ENCODE measurements at places on chromosomes 4 and X.

- no peak for DNase-seq
These were observed 45.5 kb downstream of the JAKMIP1 start for GRCh38 chr4:6154875-6155274.

- DNase-seq, result no peak
These were observed 170.5 kb upstream of the PITX2 start for GRCh38 chr4:110793381-110793801.

GRCh38 chr4:86621435-86621834 is 27.3 kb downstream of the PTPN13 start:
- no peak for DNase-seq

DNA sequence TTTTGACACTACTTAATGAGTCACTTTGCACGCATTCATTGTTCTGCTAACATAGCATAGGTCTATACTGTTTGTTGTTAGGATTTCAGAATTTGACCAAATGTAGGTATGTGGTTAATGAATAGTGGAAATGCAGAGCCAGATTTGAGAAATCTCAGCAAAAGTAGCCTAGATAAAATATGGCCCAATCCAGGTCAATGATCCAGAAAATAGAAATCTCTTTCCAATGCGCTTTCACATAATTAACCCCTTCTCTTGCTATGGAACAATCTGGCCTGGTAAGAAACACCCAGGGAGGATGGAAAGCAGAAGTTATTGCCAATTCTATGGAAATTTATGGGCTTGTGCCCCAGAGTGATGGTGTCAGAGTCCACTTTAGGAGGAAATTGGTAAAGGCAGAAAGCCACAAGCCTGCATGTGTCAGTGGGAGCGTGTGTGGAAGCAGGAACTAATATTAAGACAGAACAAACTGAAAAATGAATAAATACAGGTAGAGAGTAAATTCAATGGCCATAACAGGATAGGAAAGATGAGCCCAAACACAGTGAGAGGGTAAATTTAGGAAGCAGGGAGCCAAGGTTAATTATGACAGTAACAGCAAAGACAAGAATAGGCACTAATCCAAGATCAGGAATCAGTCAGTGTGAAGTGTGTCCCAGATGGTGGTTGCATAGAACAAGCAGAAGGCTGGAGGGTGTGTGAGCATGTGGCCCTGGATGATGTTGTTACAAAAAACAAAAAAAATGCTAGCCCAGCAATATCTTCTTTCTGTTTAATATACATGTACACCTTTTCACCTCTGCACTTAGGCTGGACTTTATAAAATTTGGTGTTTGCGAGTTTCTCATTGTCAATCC is 102.9 kb downstream of the SYTL5 start:
- DNase-seq, result no peak

DNA sequence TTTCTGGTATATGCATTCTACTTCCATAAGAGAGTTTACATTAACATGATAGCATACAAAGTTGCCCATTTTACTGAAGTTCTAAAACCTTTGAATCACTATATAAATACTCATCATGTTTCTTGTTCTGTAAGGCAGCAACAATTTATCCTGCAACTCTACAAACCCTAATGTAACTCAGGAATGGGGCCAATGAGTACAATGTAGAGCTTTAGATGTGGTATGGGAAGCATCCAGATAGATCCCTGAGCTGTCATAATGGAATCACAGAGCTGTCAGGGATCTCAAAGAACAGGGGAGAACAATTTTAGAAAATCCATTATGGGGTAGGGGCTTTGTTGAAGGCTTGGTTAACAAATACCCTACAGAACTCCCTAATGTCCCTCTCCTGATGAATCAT is 88.5 kb downstream of the DCUN1D4 start:
- DNase-seq, result no peak

- DNase-seq, result no peak
These were observed 32.2 kb downstream of the LNX1 start for GRCh38 chr4:53559021-53559620.

GRCh38 chr4:159077702-159078495 is 25.0 kb upstream of the RAPGEF2 start:
- peak; percentile 44 for DNase-seq

- no peak for DNase-seq
These were observed 2.9 kb upstream of the FAT1 start for GRCh38 chr4:186726426-186727168.

- no peak for DNase-seq
These were observed 229.1 kb upstream of the FSTL5 start for GRCh38 chr4:162392946-162393345.

GRCh38 chr4:24210332-24210902 is 320.6 kb upstream of the PPARGC1A start:
- no peak for DNase-seq

DNA sequence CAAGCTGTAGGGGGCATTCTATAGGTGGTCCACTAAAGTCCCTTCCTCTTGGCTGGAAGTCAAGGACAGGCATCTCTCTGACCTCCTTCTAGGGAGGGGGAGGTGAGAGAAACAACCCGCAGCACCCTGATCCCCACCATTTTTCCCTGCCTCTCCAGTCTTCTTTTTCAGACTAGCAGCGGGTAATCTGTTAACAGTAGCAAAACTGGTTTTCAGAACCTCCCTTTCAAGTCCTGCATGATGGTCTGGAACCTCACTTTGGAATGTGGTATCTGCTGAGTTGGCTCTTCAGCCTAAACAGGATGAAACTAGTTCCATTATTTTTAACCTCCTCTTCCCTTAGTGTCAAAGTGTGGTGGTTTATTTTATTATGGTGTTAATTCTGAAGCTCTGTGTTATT is 196.0 kb downstream of the NWD2 start:
- no peak for DNase-seq

DNA sequence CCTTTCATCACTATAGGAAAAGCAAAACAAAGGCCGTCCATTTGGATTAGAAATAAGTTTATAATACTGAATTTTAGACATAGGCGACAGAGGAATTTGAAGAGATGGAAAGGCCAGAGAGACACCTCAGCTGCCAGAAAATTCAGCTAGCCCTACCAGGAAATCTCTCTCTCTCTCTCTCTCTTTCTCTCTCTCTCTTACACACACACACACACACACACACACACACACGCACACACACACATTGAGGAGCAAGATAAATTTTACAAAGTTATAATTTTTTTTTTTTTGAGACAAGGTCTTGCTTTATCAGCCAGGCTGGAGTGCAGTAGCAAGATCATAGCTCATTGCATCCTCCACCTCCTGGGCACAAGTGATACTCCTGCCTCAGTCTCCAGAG is 1.4 kb downstream of the XK start:
- DNase-seq, result no peak

DNA sequence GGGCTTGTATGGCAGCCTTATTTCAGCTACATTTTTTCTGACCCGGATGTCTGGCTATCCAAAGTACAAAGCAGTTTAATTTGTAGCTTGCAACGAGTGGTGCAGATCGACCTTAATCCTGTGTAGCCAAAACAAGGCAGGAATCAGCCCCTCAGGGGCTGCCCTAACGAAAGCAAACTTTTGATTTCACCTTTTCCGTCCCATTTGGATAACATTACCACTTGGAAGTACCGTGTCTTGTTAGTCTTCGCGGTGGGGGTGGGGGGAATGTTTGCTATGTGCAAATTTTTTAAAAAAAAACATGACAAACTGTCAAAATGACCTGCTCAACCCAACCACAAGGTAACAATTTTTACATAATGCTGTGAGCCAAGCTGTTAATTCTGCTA is 766 bp upstream of the DNAJB14 start:
- DNase-seq, result peak; percentile 15

GRCh38 chrX:20906571-20906970 is 467.6 kb upstream of the CNKSR2 start:
- no peak for DNase-seq

DNA sequence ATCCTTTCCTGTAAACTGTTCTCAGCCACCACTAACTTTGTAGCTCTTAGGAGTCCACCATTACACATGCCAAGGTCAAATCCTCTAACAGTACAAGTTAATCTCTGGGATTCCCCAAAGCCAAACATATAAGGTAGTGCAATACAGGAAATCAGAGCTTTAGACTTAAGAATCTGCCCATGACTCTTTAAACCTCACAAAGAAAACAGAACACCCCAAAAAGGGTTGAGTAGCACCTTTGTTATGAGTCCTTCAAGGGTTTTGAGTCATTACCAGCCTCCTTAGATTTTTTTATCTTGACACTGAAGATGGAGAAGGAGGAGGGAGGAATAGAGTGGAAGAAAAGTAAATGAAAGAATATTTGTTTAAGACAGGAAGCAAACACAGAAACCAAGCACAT is 243.9 kb upstream of the SPANXN1 start:
- no peak for DNase-seq

DNA sequence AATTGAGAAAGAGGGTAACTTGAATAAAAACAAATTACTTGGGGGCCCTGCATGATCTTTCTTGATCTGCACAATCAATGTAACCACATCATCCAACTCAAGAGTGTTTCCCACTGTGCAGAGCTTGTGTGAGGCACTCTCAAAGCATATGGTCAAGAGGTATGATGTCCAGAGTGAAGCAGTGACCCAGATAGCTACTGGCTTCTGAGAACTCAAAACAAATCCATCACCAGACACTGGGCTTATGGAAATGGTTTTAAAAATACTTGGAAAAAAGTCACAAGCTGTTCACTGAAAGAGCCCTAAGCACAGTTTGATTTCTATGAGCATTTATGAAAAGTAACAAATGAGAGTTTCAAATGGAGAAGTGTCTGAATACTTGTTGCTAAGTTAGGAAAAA is 361.0 kb downstream of the GRXCR1 start:
- DNase-seq, result no peak

DNA sequence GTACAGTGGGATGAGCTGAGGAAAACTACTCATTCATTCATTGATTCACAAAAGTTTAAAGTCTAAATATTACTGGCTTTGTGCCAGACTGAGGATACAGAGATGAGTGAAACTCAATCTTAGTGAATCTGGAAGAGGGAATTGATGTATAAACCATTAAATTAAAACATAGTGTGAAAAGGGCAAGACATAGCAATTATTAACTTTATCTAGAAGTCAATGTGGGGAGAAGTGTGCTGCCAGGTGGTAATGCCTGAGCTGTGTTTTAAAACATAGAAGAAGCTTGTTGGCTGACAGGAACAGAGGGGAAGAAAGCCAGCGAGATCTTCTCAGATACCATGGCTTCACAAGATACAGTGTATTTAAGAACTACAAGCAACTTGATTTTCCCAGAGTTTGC is 153.4 kb downstream of the BMPR1B start:
- no peak for DNase-seq

DNA sequence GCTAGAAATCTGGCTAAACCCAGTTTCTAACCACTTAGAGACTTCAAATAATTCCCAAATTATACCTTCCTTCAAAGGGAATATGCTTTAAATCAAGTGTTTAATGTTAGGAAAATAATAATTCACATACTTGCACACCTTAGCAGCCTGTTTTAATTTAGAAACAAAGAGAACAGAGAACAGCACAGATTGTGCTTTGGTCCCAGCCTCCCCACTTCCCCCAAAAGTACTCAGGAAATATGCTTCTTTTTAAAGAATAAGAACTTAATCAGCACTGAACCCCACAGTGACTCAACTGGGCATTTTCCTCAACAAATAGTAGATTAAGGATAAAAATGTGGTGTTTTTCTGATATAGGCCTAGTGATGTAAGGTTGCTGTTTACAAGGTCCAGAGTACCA is 295.8 kb downstream of the GBA3 start:
- DNase-seq, result no peak

DNA sequence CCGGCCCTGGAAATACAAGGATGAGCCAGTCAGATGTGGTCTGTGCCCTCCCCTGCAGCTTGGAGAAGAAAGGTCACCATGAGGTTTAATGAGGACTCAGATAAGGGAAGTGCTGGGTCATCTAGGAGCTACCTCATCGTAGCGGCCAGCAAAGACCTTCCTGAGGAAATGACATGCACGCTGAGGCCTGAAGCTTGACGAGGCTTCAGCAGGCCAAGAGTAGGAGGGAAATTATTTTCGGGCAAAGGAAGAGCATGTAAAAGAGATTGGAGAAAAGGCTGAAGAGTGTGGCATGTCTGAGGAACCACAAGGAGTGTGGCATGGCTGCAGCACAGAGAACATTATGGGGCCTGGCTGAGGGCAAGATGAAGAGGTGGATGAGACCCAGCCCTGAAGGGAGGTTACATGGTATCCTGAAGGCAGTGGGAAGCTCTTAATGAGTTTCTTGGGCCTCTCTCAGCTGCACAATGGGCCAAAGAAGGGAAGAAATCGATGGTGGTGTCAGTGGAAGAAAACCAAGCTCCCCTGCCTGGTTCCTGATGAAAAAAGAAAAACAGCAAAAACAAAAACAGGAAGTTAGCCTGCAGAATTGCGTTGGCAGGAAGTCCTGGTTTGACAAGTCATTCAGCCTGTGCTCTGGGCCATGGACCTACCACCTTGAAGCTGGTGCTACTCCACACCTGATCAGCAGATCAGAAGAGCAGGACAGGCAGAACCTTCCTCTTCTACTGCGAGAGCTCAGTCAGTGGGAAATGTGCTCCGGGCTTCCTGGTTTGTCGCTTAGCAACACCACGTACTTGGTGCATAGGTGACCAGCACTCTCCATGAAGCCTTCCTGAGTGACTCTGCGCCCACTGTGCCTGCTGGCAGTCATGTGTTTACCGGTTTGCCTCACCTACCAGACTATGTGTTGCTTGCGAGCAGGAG is 134.5 kb upstream of the KLF3 start:
- peak; percentile 63 for DNase-seq

DNA sequence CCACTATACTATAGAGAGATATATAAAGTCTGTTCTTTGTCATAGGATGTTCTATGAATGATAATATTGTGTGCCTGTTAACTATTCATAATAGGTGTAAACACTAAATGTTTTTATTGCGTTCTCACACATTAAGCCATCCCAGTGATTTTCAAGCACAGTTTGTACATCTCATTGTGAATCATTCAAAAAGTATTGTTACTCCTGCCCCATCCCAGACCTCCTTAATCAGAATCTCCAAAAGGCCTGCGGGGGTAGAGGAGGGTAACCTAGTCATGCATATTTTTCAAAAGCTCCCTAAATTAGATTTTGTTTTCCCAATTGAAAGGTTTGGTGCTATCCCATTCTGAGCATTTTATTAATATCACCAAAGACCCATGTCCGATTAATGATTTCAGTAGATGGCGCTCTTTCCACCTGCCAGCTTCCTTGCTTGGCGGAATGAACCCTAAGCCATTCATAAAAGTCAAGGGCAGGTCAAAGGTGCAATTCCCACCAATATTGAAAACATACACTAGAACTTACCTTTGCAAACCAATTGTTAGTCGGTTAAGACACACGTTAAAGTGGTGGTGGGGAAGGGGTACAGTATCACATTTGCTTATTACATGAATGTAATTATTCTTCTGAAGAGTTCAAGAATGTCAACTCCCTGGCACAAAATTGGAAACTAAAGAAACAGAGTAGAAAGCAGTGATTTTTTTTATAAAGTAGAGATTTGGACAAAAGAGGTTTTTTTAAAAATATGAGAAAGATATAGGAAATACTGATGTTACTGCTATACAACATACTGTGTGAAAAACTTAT is 5.8 kb upstream of the TET2 start:
- DNase-seq, result peak; percentile 78

DNA sequence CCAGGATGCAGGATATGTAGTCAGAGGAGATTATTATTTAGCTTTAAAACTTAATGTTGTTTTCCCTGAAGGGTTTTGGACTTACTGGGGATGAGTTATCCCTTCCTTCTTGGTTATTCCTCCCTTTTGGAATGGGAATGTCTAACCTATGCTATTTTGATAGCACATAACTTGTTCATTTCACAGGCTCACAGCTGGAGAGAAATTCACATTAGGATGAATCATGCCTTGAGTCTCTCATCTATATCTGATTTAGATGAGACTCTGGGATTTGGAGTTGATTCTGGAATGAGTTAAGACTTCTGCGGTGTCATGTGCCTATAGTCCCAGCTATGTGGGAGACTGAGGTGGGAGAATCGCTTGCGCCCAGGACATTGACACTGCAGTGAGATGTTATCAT is 81.1 kb downstream of the ATP11C start:
- DNase-seq, result no peak

GRCh38 chr4:62771983-62772557 is 1571.9 kb downstream of the ADGRL3 start:
- no peak for DNase-seq
